GM12892 (cell line): ENCODE measurements at places on chromosomes 1 and 21.

DNA sequence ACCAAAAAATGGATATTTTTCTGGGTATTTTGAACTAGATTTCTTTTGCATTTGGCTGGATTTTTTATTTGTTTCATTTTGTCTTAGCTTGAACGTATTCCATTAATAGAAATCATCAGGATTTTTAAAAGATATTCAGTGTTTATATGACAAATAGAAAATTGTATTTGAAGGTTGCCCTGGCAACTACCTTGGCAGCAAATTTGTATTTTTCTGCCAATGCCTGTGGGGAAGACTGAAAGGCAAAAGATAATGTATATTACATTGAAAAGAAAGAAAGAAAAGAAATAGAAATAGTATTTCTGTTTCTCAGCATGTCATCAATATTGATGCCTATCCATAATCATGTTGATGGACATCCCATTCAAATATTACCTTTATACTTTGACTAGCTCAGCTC is 16.8 kb downstream of the VCAM1 start:
- no peak for DNase-seq

- DNase-seq: no peak
Observed at GRCh38 chr1:167175901-167176300, 44.8 kb upstream of the POU2F1 start.

DNA sequence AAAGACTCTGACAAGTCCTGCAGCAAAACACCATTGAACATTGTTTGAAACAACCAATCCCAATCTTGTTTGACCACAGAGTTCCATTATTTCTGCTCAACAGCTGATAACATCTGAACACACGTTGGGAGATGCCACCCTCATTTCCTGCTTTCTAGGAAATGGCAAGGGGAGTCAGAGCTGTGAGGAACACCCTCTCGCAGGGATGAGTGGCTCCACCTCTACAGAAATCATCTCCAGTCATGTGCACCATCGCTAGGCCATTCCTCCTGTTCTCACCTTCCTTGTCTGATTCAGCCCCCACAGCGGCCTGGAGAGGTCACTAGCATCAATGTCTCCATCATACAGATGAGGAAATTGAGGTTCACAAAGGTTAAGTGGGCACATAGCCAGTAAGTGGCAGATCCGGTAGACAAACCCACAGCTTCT is 22.4 kb upstream of the RUNX3 start:
- DNase-seq: no peak

GRCh38 chr1:163523375-163524029 is 201.7 kb downstream of the NUF2 start:
- DNase-seq: no peak

GRCh38 chr1:112722601-112723510 is 7.7 kb upstream of the PPM1J start:
- no peak for DNase-seq

GRCh38 chr1:50972766-50973165 is 2.7 kb downstream of the CDKN2C start:
- no peak for DNase-seq

DNA sequence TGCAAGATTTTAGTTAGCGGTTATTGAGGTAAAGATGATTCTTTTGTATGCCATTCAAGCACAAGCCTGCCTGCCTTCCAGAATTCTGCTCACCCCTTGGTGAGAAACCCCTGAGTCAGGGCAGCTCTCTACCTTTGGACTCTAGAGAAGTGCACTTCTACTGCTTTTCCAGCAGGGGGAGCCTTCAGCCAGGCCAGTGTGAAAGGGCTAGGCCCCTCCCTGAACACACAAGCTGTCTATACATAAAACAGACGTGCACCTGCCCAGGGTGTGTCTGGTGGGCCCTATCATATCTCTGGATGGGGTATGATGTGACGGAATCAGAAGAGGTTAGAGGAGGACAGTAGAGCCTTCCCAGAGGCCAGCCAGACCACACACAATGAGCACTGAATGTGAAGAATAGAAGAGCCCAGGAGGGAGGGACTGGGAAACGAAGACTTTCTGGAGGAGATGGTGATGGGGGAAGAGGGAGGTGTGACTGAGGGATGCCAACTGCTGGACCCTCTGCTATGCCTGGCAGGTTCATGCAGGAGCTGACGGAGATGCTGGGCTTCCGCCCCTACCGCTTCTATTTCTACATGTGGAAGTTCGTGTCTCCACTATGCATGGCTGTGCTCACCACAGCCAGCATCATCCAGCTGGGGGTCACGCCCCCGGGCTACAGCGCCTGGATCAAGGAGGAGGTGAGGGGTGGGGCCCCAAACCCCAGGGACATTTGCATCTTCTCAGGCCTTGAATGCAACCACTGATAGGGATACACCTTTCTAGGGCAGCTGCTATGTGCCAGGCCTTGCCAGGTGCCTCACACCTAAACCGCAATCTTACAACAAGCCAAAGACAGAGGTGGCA is 13.0 kb upstream of the KCNC4 start:
- peak; percentile 86 for DNase-seq

DNA sequence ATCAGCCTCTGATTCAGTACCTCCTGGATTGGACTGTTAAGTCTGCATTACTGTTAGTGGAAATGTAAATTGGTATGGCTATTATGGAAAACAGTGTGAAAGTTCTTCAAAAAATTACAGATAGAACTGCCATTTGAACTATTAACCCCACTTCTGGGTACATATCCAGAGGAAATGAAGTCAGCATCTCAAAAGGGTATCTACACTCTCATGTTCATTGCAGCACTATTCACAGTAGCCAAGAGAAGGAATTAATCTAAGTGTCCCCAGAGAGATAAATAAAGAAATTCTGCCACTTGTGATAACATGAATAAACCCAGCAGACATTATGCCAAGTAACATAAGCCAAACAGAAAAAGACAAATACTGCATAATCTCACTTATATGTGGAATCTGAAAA is 676.0 kb downstream of the PLA2G4A start:
- DNase-seq: no peak

DNA sequence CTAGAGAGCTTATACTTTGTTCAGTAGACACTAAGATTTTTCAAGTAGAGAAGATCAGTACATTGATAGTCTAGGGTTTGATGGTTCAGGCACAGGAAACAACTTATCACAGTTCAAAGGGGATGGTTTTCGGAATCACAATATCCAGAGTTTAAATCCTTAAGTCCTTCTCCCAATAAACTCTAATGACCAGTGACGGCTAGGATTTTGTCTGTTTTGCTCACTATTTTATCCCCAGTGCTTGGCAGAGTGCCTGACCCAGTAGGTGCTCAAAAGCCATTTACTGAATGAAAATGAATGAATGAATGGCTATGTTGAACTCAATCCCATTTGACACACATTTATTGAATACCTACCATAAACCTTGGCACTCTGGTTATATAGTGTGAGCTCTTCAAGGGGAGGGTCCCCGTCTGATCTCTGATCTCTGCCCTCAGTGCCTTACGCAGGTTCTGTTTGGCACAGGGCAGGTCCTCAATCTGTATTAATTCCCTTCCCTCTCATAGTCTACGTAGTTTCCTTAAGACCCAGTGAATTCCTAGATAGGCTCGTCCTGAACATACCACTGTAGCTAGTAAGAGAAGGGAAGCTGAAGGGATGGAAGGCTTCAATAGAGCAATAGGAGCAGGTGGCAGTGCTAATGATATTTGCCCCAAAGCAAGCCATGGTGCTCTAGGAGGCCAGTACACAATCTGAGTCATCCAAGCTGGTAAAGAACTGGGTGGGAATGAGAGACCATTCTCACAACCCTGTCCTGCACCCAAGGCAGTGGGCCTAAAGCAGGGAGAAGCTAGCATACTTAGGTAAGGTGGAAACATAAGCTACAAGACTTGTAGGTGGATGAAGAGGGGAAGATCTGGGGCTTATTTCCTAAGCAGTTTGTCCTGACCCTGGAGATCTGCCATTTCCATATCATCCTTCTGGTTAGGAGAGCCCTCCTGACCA is 53.4 kb downstream of the DMAP1 start:
- DNase-seq: no peak

GRCh38 chr1:96538883-96539282 is 182.7 kb upstream of the PTBP2 start:
- no peak for DNase-seq

GRCh38 chr1:117886101-117886795 is 43.2 kb downstream of the GDAP2 start:
- no peak for DNase-seq

GRCh38 chr1:157137046-157137407 is 1.2 kb downstream of the ETV3 start:
- no peak for DNase-seq

- DNase-seq: peak; percentile 43
Observed at GRCh38 chr1:98053471-98054366, 132.9 kb upstream of the DPYD start.

GRCh38 chr1:237244778-237245177 is 202.8 kb downstream of the RYR2 start:
- no peak for DNase-seq
